ENCODE measurements at places on chromosomes 12 and 14.

- DNase-seq, result peak; percentile 16
Observed at GRCh38 chr12:12229556-12230092, 37.2 kb downstream of the LRP6 start.

GRCh38 chr12:104108755-104109445 is 29.1 kb downstream of the NFYB start:
- peak; percentile 73 for DNase-seq

DNA sequence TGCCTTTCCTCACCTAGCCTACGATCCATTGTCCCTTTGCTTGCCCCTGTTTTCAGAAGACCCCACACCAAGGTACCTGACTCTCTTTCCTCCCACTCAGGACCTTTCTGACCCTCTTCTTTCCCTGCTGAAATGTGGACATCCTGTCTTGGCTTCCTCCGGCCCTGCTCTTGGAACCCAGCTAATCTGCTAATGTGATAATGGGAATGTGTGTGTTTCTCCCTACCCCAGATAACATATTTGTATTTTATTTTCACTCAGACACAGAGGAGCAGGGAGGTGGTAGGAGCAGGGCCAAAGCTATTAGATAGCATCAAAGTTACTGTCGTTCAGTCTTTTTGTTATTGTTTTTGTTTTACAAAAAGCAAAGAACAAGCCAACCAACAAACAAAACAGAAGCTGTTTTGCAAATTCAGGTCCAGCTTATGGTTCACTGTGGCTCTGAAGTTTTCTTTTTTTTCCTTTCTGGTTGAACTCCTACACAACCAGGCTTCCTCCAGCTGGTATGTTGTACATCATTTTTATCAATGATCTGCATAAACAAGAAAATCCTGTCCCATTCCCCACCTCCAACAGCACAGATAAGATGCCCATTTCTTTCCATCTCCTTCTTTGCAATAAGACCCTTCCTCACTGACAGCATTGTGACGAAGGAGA is 137.3 kb downstream of the C12orf75 start:
- no peak for DNase-seq

- no peak for DNase-seq
Observed at GRCh38 chr12:67068761-67069450, 200.3 kb upstream of the CAND1 start.

GRCh38 chr12:100399095-100399494 is 42.2 kb downstream of the SLC17A8 start:
- no peak for DNase-seq

- peak; percentile 18 for DNase-seq
Observed at GRCh38 chr12:91562476-91562875, 379.9 kb upstream of the DCN start.

GRCh38 chr12:17829813-17830212 is 260.2 kb downstream of the RERGL start:
- no peak for DNase-seq

GRCh38 chr12:102061096-102061559 is 663 bp downstream of the WASHC3 start:
- no peak for DNase-seq

DNA sequence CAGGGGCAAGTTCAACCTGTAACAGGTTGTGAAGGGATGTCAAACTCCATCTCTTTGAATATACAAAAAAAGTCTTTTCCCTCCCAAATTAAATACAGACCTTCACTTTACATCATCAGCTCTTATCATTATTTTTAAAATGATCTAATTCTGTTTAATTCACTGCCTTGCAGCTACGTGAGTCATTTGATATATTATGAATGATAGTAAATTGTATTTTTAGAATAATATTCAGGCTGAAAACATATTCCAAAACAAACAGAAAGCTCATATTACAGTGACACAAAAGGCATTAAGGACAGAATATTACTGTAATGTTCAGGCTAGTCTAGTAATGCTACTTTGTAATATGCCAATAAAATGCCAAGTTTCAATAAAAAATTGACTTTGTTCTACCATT is 53.3 kb downstream of the BCAT1 start:
- DNase-seq, result no peak

GRCh38 chr14:79293482-79294177 is 917.7 kb downstream of the DIO2 start:
- no peak for DNase-seq

GRCh38 chr12:66273147-66273546 is 29.1 kb upstream of the HELB start:
- no peak for DNase-seq

DNA sequence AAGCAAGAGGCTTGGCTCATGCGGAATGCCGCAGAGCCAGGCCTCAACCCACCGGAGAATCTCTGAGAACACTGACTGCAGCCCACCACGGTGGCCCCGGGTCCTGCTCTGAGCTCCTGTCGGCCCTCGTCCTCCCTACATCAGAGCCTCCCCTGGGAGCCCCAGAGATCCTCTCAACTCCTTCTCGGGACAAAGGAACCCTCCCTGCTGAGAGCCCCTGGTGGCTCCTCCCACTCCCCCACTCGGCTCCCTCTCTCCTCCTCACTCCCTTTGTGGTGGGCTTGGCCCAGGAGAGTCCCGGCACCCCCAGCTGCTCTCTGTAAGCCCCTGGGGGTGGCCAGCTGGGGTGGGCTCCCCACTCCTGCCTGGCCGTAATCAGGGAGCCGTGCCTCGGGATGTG is 11.1 kb upstream of the INF2 start:
- no peak for DNase-seq

DNA sequence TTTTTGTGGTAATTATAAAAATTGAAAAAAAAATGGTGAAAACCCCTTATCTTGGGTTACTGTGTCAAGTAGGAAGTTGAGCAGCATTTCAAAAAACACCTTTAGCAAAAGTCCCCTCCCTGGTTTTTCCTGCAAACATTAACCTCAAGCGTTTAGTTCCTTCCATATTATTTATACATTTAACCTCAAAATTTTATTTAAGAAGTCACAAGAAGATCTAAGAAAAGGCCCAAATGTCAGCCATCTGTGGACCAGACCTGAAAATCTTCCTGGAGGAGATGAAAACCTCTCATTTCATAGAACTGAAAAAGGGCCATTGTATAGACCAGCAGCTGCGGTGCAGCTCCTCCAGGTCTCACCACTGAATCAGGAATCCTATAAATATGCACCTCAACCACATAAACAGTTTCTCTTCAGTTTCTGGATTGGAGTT is 40.4 kb upstream of the BTG1 start:
- no peak for DNase-seq

DNA sequence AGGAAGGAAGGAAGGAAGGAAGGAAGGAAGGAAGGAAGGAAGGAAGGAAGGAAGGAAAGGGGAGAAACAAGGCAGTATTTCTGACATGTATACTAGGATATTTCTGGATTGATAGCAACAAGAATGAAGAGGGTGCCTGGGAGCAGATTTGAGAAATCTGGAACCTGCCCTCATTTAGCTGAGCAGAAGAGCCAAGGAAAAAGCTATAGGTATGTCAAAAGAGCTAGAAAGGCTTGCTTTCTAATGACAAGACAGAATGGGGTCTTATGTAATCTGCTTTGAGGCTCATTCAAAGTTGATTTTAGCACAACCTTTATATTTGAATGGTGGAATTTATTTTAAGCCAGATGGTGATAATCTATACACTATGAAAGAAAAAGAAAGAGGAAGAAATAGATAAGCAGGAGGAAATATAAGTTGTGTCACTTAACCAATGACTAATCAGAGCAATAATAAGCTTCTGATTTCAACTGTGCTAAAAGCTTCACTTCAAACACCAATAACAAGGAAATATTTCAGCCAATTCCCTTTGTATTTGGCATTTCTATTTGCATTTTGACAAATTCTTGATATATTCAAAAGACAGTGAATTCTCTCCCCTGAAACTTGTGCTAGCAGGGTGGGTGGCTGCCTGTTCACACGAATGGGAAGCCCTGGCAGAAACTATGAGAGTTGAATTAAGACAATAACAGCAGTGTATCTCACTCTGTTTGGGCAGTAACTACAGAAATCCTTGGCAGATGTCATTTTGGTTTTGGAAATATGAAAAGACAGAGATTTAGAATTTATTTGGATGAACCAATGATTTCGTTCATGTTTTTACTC is 76.3 kb upstream of the FLRT2 start:
- DNase-seq, result no peak

GRCh38 chr12:4202918-4203317 is 70.6 kb upstream of the CCND2 start:
- no peak for DNase-seq

- DNase-seq, result no peak
Observed at GRCh38 chr14:105476831-105477659, 2.4 kb downstream of the CRIP2 start.

DNA sequence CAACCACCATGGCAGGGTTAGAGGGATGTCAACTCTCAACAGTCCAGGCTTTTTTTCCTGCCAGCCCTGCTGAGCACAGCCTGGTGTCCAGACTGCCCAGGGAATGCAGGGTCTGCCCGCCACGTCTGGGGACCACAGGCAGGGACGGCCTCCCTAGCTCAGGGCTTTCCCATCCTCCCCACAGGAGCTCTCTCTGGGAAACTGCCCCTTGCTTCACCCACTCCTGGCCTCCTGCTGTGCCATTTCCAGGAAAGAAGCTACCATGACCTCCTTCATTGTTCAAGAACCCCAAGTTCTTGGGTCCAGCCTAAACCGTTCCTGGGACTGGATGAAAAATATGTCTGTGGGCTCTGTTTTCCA is 4.8 kb downstream of the SCNN1A start:
- DNase-seq, result no peak

DNA sequence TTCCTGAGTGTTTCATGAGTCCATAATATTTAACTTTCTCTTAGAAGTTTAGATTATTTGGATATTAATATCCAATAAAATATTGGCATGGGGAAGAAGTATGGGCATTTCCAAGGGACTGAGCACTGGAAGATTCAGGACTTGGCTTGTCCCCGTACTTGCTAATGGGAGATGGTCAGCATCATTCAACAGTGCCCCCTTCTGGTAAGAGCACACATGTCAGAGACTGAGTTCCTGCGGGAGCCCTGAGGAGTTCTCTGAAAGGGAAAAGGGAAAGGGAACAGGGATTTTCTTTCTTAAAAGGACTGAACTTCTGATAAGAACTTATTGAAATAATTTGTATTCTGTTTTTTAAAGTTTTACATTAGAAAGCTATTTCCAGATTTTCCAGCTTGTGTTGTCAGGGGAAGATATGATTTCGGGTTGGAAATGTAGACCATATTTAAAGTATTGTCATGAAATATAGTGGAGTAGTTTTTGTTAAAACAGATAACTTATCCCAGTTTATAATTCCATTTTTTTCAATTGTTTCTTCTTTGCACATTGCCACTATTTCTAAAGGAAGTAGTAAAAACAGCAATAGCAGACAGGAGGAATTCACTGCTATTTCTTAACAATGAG is 59.8 kb upstream of the C12orf71 start:
- DNase-seq, result peak; percentile 80

- no peak for DNase-seq
Observed at GRCh38 chr12:81365284-81365683, 287.4 kb downstream of the ACSS3 start.

- DNase-seq, result no peak
Observed at GRCh38 chr12:103642240-103642864, 55.3 kb downstream of the STAB2 start.

- DNase-seq, result no peak
Observed at GRCh38 chr12:95181103-95181502, 36.2 kb downstream of the FGD6 start.

GRCh38 chr12:120917748-120918147 is 13.6 kb upstream of the SPPL3 start:
- no peak for DNase-seq

- DNase-seq, result no peak
Observed at GRCh38 chr14:55800156-55800785, 220.3 kb downstream of the KTN1 start.
